ENCODE measurements at places on chromosomes 7 and 10. TPM values are rescaled to one million over a fixed set of nuclear protein-coding genes. Genes with fewer than 3 reads are reported as not detected.

HPSE2 gene
- 1.5 TPM for polyA plus RNA-seq

- no peak for DNase-seq
Observed at GRCh38 chr10:106502641-106503040, 661.9 kb downstream of the SORCS1 start.

DNA sequence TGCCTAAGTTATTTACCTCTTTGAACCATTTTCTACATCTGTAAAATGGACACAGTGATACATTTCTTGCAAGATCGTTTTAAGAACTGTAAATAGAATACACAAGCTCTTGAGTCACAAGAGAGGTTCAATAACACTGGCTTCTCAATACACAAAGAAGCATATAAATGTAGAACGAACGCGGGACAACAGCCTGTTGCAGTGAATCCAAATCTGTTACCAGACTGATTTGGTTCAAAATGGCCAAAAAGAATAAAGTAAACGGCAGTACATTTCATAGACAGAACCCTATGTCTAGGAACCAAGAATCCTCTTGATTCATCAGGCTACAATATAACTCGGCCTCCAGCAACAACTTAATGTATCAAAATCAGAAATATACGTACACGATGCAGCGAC lies 701 bp downstream of the MTPAP start:
- no peak for DNase-seq

DNA sequence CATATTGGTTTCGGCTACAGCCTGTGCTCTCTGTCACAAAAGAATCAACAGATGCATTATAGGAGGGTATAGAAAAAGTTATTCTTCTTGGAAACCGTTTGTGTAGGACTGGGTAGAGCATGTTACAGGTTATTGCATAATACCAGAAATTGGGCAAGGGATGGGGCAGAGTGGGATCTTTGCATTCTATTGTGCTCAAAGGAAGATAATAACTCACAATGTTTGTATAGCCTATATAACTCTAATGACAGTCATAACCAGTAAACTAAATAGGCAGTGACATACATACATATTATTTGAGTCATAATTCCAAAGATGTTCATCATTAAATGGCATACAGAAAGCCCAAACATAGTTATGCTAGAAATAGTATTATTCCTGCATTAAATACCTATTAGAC lies 179.7 kb downstream of the XPNPEP1 start:
- no peak for DNase-seq

EPDR1 gene
- 16.1 TPM for polyA plus RNA-seq
